ENCODE measurements at places on chromosomes 12 and 14. TPM values are rescaled to one million over a fixed set of nuclear protein-coding genes. Genes with fewer than 3 reads are reported as not detected.

The ITPK1 gene
- 50.4 TPM for total RNA-seq

The SERPINA10 gene
- total RNA-seq = not detected

- peak; percentile 30 for DNase-seq
Measured at GRCh38 chr12:116594325-116595038, 35.3 kb downstream of the MAP1LC3B2 start.

DNA sequence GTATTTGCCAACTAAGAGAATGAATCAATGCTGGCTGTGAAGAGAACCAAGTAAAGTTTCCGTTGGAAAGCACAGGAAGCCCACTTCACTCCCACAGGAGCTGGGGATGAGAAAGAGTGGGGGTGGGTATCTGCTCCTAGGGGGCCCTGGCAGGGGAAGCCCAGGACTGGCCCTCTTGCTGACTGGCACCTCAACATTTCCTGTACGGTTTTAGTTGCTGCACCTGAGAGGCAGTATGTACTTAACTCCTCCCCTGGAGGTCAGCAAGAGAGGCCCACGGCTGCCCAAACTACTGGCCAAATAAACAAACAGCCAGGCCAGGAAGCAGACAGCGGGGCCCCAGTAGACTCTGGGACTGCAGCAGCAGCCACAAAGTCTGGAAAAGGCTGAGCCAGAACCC lies 33.8 kb upstream of the VWF start:
- no peak for DNase-seq

DNA sequence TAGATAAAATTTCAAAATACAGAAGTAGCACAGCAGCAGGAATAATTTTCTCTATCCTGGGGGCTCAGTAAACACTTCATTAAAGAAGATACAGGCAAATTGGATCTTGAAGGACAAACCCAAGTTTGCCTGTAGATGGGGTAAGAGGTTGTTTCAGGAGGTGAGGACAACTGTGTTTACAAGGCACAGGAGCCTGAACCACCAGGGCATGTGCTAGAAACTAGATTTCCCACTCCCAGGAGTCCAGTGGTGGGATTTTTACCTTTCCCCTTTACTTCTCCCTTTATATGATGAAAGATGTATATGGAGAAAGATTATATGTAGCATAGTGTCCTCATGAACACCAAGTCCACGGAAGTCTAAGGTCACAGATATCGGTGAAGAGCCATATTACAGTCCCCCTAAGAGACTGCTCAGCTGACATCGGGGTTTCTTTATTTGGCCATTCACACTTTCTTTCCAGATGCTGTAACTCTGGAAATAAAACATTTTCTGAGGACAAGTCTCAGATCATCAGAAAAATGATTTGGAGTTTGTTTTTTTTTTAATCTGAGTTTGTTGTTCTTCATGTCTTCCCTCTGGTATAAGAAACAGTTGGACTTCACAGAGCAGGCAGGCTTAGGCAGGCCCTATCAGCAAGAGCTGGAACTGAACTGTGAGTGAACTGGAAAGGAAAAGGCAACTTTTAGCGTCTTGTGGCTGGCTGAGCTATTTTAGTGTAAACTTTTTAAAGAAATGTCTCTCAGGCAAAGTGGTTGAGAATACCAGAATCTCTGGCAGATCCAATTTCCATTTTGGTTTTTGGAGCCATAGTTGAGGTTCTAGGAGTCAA lies 8.0 kb upstream of the EVL start:
- DNase-seq = no peak

Data from activated B cell treated with CpG ODN at 0.5 μM for 24 hours (primary cell).